ENCODE measurements at places on chromosomes 2 and 18.

GRCh38 chr18:24189007-24189528 lies 50.2 kb downstream of the CABYR start:
- no peak for DNase-seq

- no peak for DNase-seq
Measured at GRCh38 chr2:239302808-239303557, 97.8 kb downstream of the HDAC4 start.

DNA sequence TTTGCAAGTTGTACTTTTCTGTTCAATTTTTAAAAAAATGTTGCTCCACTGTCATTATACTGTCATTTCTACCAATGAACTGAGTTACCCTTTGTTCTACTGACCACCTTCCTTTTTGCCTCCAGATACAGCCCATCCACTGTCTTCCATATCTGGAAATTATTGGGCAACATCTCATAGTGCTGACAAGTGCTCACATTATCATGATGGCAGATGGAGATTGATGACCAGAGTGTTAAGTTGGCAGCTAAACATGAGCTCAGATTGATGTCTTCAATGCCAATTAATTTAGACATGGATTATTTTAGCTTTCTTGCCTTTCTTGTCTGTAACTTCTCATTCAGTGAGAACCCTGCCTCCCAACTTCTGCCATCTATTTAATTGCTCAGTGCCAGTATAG lies 76.6 kb downstream of the KIAA1328 start:
- DNase-seq, result no peak

- DNase-seq, result no peak
Measured at GRCh38 chr18:32351032-32351431, 119.7 kb downstream of the GAREM1 start.

- no peak for DNase-seq
Measured at GRCh38 chr18:70194227-70194890, 11.1 kb downstream of the RTTN start.

- no peak for DNase-seq
Measured at GRCh38 chr2:235740821-235741220, 247.0 kb downstream of the AGAP1 start.

DNA sequence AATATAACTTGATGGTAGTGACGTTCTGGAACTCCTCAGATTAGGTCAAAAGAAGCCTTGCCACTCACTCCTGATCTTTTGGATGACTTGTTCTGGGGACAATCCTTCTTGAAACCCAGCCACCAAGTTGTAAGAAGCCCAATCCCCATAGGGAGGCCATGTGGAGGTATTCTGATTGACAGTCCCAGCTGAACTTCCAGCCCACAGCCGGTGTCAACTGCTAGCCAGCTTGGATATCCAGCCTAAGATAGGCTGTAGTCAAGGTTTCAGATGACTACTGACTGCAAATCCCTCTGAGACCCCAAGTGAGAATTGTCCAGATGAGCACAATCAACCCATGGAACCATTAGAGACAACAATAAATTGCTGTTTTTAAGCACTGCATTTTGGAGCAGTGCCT lies 31.4 kb downstream of the EIF2AK2 start:
- DNase-seq, result no peak

- no peak for DNase-seq
Measured at GRCh38 chr2:183081911-183082310, 3.4 kb downstream of the DUSP19 start.

DNA sequence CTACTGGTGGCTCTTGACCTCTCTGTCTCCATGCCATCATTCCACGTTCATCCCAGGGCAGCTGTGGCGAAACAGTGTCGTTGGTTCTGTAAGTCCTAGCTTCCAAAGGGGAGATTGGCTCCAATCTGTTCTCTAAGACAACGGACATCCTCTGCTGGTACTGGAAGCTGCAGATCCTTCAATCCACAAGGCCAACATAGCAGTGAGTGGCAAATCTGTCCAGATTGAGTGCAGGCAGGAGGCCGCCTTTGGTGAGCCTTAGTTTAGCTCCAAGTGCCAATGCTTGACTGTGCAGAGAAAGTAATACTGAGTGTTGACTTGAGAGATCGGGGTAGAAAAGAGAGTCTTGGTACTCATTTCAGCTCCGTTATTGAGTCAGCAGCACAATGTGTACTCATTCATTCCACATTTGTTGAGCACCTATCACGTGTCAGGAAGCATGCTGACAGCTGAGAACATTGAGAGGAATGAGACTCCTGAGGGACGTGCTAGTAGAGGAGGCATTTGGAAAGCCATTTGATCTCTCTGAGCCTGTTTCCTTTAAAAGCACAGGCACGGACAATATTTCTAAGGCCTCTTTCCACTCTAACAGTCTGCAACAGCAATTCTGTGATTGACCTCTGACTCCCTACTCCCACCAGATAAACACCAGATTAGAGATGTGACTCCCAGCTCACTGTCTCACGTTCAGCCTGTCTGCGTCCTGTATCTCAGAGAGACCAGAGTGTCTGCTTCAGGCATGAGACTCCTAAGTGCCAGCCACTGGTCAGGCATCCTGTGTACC lies 306.0 kb downstream of the CLIP4 start:
- no peak for DNase-seq

DNA sequence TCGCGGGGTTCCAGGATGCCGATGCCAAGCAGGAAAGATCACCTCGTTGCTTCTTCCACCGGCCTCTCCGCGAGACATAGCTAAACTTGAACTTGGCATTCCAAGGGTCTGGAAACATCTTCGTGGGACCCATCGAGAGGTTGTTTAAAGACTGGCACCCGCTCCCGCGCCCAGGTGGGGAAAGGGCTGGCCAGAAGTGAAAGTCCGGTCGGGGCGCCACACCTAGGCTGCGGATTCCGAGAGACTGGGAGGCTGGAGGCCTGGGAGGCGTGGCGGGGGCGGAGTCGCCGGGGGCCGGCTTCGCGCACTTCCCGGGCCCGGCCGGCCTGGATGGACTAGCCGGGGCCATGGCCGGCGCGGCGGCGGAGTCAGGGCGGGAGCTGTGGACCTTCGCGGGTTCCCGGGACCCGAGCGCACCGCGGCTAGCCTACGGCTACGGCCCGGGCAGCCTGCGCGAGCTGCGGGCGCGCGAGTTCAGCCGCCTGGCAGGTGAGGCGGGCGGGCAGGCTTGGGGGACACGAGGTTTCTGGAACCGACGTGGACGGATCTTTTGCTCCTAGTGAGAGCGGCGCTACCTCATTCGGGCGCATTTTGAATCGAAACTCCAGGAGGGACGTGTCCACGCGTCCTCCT lies at the start of gene MOCOS:
Gene MOCOS (plus strand): TSS at position 305 of the 633 bp plus-strand sequence. CDS start 43 bp downstream, at position 348.
- DNase-seq, result peak; percentile 24

GRCh38 chr18:12038639-12039539 lies 54.8 kb upstream of the ANKRD62 start:
- peak; percentile 41 for DNase-seq

DNA sequence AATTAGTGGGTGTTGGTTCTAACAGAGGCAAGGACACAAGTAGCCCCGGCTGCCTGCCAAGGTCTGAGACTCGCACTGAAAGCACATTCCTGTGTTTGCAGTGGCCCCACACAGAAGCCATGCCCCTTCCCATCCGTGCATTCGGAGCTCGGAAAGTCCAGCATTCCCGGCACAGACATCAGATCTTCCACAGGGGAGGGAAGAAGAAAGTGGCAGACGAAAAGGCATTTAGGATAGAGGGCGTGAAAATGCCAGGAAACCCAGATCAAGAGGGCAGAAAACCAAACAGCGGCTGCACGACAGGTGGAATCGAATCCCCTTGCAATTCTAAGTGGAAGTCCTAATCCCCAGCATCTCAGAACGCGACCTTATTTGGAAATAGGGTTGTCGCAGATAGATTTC lies 105.5 kb upstream of the ASB18 start:
- DNase-seq, result no peak

DNA sequence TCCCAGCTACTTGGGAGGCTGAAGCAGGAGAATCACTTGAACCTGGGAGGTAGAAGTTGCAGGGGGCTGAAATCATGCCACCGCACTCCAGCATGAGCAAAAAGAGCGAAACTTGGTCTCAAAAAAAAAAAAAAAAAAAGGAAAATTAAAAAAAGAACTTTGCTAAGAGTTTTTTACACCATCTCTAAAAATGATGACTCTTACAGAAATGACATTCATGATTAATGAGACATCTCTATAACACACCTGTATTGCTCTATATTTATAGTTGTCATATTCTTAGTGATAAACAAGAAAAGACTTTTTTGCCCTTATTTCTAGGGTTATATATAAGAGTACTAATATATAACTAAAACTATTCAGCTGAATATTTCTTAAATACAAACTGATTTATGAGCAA lies 34.4 kb downstream of the ANKRD44 start:
- DNase-seq, result no peak

DNA sequence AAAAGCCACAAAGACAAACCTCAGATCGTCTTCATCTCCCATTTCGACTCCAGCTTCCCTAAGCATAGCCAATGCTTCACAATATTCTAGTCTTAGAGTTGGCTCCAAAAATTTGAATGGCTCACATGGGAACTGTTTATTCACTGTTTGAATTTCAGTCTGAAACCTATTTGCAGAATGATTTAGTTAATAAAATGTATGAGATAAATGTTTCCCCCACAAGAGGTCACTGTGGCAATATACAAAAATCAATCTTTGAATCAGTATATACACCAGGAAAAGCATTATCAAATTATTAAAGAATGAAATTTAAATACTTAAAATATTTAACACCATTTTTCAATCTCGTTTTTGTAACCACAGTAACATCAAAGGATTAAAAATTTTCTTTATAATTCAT lies 40.0 kb upstream of the MCM6 start:
- peak; percentile 31 for DNase-seq

Data from HS-27A (cell line).